Aorta (tissue), 5 donors: ENCODE measurements at places on chromosomes 7 and 10. TPM values are rescaled to one million over a fixed set of nuclear protein-coding genes. Genes with fewer than 3 reads are reported as not detected.
A peak's percentile ranks its signal among the peaks of the same experiment; 100 is the strongest.

DNA sequence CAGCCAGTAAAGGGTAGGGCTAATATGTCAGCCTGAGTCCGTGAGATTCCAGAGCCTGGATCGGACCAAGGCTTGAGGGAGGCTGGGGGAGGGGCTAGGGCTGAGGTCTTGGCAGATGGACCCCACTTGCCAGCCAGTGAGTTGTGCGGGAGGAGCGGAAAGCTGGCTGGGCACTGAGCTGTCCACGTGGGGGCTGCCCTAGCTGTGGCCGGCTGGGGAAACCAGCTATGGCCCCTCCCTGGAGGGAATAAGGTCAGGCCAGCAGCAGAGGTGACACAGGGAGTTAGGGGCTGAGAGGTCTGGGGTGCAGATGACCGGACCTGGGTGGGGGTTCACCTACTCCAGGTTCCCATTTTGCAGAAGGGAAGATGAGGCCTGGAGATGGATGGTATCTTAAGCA is 77.3 kb downstream of the UNCX start:
- H3K27me3 ChIP-seq: no peaks in the 10 kb centered on the region
- no peak overlapping the region for H3K4me3 ChIP-seq
- H3K4me1 ChIP-seq: no peaks in the 10 kb centered on the region
- DNase-seq: no peak
- H3K36me3 ChIP-seq: no peaks in the 10 kb centered on the region

GRCh38 chr7:116172353-116172752 is 38.0 kb upstream of the TES start:
- H3K27me3 ChIP-seq: no peaks in the 10 kb centered on the region
- no peaks in the 10 kb centered on the region for H3K36me3 ChIP-seq
- DNase-seq: no peak
- H3K27ac ChIP-seq: no peak overlapping the region
- peaks cover 6% of the 10 kb centered on the region for H3K4me1 ChIP-seq

DNA sequence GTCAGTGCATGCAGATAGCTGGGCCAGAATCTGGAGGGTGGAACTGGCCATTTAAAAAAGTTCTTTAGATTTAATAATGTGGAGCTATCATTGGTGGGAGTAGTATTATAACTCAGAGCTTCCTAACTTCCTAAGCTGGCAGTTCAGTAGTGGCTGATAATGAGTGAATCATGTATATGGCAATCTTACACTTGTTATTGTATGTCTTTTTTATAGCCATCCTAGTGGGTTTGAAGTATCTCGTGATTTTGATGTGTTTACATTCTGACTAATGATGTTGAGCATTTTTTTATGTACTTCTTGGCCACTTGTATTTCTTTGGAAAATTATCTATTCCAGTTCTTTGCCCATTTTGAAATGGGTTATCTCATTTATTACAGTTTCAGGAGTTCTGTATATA is 15.4 kb downstream of the TFAM start:
- H3K4me3 ChIP-seq: no peak overlapping the region
- no peak for DNase-seq
- no peaks in the 10 kb centered on the region for H3K27me3 ChIP-seq
- H3K36me3 ChIP-seq: peaks cover 5% of the 10 kb centered on the region

- no peak overlapping the region for H3K4me3 ChIP-seq
- no peak overlapping the region for H3K27ac ChIP-seq
- no peaks in the 10 kb centered on the region for H3K4me1 ChIP-seq
- H3K36me3 ChIP-seq: no peaks in the 10 kb centered on the region
- no peak for DNase-seq
Observed at GRCh38 chr10:62559481-62560200, 185.5 kb downstream of the ZNF365 start.

- no peaks in the 10 kb centered on the region for H3K4me1 ChIP-seq
- H3K4me3 ChIP-seq: no peak overlapping the region
- H3K36me3 ChIP-seq: no peaks in the 10 kb centered on the region
- no peaks in the 10 kb centered on the region for H3K27me3 ChIP-seq
Observed at GRCh38 chr7:35185908-35186731, 67.8 kb downstream of the TBX20 start.

DNA sequence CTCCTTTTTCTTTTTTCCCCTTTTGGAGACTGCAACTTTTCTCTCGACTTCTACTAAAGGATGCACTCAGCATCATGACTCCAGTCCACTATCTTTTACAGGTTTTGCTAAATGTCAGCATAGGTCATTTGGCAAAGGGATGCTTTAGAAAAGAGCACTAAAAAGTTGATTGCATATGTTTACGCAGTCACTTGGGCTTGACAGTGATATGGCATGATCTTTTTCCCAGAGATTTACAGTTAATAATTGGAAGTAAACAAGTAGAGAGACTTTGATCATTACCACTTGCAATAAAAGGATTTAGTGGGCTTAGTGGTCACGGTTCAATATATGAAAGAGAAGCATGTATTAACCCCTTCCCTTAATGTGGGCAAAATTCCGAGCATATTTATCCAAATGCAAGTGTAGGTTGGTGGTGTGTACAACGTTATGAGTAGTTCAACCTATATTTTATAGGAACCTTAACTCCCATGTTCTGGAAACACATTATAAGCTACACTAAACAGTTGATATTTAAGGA is 1.8 kb downstream of the BMI1 start:
- H3K4me3 ChIP-seq: peak overlapping the region; percentile 64
- DNase-seq: no peak
- H3K27ac ChIP-seq: no peak overlapping the region
- H3K36me3 ChIP-seq: no peaks in the 10 kb centered on the region
- no peaks in the 10 kb centered on the region for H3K27me3 ChIP-seq

GRCh38 chr10:103855424-103855823 is at the start of gene SH3PXD2A:
SH3PXD2A (minus strand) TSS chr10:103855576; CDS start chr10:103855266, 310 bp downstream.
- peak; percentile 82 for DNase-seq
- no peaks in the 10 kb centered on the region for H3K4me1 ChIP-seq
- H3K36me3 ChIP-seq: no peaks in the 10 kb centered on the region
- H3K27me3 ChIP-seq: no peaks in the 10 kb centered on the region
- H3K27ac ChIP-seq: no peak within 1 kb of the TSS
- peak within 1 kb of the TSS; percentile 90 for H3K4me3 ChIP-seq

GRCh38 chr10:63491588-63492316 is 26.0 kb upstream of the JMJD1C start:
- H3K36me3 ChIP-seq: no peaks in the 10 kb centered on the region
- no peaks in the 10 kb centered on the region for H3K27me3 ChIP-seq
- H3K4me1 ChIP-seq: no peaks in the 10 kb centered on the region
- peak overlapping the region; percentile 5 for H3K27ac ChIP-seq
- no peak overlapping the region for H3K4me3 ChIP-seq

GRCh38 chr10:13649844-13650520 is 63.2 kb downstream of the PRPF18 start:
- H3K27me3 ChIP-seq: no peaks in the 10 kb centered on the region
- DNase-seq: no peak
- H3K36me3 ChIP-seq: peaks cover 17% of the 10 kb centered on the region
- no peak overlapping the region for H3K4me3 ChIP-seq

DNA sequence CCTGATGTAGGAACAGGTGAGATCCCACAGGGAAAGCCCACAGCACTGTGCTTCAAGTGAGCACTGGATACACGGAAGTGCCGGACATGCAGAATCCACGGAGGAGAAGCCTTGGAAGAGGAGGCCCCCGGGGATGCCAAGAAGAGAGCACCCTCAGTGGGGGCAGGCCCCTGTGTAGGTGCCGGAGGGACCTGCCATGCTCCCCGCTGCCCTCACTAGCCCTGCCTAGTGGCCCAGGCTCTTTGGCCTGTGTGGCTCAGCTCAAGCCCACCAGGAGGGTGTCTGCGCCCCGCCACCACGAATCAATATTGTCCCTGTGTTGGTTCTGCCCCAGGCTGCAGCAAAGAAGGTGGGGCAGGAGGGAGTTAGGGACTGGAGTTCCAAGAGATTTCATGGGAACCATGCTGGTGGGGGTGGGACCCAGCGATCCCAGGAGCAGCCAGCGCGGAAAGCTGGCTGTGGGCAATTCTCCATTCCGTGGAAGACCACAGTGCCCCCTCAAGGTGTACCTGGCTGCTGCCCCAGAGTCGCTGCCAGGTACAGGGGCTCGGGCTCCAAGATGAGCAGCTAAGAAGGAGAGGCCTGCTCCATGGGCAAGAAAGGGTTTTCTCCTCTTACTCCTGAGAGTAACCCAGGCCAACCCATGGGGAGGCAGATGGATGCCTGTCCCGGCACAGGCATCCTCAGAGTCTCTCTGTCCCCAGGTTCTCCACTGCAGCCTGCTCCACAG is 34.9 kb upstream of the LEP start:
- H3K36me3 ChIP-seq: no peaks in the 10 kb centered on the region
- no peak overlapping the region for H3K27ac ChIP-seq
- no peaks in the 10 kb centered on the region for H3K27me3 ChIP-seq

GRCh38 chr10:978826-979421 is 9.3 kb upstream of the GTPBP4 start:
- H3K4me3 ChIP-seq: no peak overlapping the region
- no peaks in the 10 kb centered on the region for H3K4me1 ChIP-seq
- H3K27ac ChIP-seq: no peak overlapping the region
- no peaks in the 10 kb centered on the region for H3K36me3 ChIP-seq

DNA sequence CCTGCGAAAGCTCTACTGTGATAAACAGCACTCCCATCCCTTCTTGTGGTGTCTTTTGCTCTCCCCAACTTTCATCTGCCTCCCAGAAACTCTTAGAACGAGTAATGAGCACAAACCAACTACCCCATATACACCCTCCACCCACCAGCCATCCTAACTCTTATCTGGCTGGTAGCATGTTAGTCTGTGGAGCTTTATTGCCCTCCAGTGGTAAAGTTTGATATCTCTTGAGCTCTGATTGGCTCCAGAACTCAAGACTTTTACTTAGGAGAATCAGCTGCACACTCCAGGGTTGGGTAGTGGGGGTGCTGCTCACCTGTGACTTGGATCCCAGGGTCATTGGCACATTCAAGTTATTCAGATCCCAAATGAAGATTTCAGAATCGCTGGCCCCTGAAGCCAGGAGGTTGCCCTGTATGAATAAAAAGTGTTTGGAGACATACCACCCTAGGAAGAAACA is 10.9 kb downstream of the SEC31B start:
- no peak for DNase-seq
- no peaks in the 10 kb centered on the region for H3K36me3 ChIP-seq
- no peaks in the 10 kb centered on the region for H3K27me3 ChIP-seq
- H3K4me1 ChIP-seq: no peaks in the 10 kb centered on the region
- H3K27ac ChIP-seq: no peak overlapping the region

- H3K27me3 ChIP-seq: no peaks in the 10 kb centered on the region
- no peaks in the 10 kb centered on the region for H3K4me1 ChIP-seq
- no peak overlapping the region for H3K4me3 ChIP-seq
- H3K36me3 ChIP-seq: no peaks in the 10 kb centered on the region
Observed at GRCh38 chr10:129716211-129716681, 247.8 kb downstream of the EBF3 start.

DNA sequence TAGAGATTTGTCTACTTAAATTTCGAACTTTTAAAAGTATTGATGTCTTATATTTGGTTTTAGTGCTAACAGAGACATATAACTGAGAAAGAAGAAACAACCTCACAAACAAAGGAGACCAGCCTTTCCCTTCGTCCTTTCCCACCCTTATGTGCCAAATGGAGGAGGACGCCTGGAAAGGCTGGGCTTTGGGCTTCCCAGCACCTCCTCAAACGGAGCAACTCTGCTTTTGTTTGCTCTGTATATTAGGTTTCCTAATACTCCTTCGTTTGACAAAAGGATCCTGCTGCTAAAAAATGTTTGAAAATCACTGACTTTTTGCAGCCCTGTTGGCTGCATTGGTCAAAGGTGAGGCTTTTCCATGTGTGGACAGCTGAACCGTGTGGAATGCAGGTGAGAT is 471.8 kb downstream of the SORCS3 start:
- no peaks in the 10 kb centered on the region for H3K27me3 ChIP-seq
- H3K36me3 ChIP-seq: no peaks in the 10 kb centered on the region
- no peak for DNase-seq
- H3K4me3 ChIP-seq: no peak overlapping the region
- no peak overlapping the region for H3K27ac ChIP-seq

- H3K27me3 ChIP-seq: no peaks in the 10 kb centered on the region
- no peak for DNase-seq
- no peaks in the 10 kb centered on the region for H3K36me3 ChIP-seq
- H3K27ac ChIP-seq: no peak overlapping the region
Observed at GRCh38 chr10:118214776-118215175, 127.3 kb downstream of the FAM204A start.

GRCh38 chr7:151875942-151876898 is 695 bp downstream of the PRKAG2 start:
- H3K4me3 ChIP-seq: peak overlapping the region; percentile 65
- no peaks in the 10 kb centered on the region for H3K27me3 ChIP-seq
- DNase-seq: peak; percentile 91

- H3K4me1 ChIP-seq: no peaks in the 10 kb centered on the region
- DNase-seq: no peak
- H3K27me3 ChIP-seq: no peaks in the 10 kb centered on the region
- no peak overlapping the region for H3K27ac ChIP-seq
Observed at GRCh38 chr7:79257959-79258358, 195.5 kb downstream of the MAGI2 start.

DNA sequence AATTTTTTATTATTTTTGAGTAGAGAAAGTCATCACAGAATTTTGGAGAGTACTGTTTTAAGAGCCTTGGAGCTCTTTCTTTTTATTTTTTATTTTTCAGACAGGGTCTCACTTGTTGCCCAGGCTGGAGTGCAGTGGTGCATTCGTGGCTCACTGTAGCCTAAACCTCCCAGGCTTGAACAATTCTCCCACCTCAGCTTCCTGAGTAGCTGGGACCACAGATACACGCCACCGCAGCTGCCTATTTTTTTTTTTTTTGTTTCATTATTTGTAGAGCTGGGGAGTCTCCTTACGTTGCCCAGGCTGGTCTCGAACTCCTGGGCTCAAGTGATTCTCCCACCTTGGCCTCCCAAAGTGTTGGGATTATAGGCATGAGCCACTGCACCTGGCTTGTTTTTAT is 10.6 kb downstream of the CPA4 start:
- no peak overlapping the region for H3K27ac ChIP-seq
- no peaks in the 10 kb centered on the region for H3K36me3 ChIP-seq
- no peak overlapping the region for H3K4me3 ChIP-seq
- no peaks in the 10 kb centered on the region for H3K4me1 ChIP-seq
- H3K27me3 ChIP-seq: no peaks in the 10 kb centered on the region

GRCh38 chr10:121999301-121999700 is 10.3 kb downstream of the TACC2 start:
- DNase-seq: no peak
- H3K27ac ChIP-seq: no peak overlapping the region
- H3K36me3 ChIP-seq: no peaks in the 10 kb centered on the region
- no peak overlapping the region for H3K4me3 ChIP-seq

- DNase-seq: peak; percentile 18
- no peak overlapping the region for H3K27ac ChIP-seq
- no peaks in the 10 kb centered on the region for H3K27me3 ChIP-seq
- no peak overlapping the region for H3K4me3 ChIP-seq
- H3K4me1 ChIP-seq: no peaks in the 10 kb centered on the region
- H3K36me3 ChIP-seq: no peaks in the 10 kb centered on the region
Observed at GRCh38 chr10:43068136-43068395, 8.8 kb upstream of the RET start.

CLDN3 gene
- not detected for total RNA-seq

CPN1 gene
- total RNA-seq: not detected

HSPA14 gene
- 11.5 TPM for total RNA-seq

DCLRE1C gene
- total RNA-seq: 9.3 TPM

NODAL gene
- not detected for total RNA-seq

MRPS17 gene
- total RNA-seq: 9.0 TPM

LIPN gene
- 0.58 TPM for total RNA-seq

NEUROD6 gene
- total RNA-seq: not detected

PLPP4 gene
- not detected for total RNA-seq
